Vagina (tissue), 2 donors: ENCODE measurements at places on chromosomes 1 and 21.

- DNase-seq, result peak; percentile 58
These were observed 525.0 kb downstream of the PTPRU start for GRCh38 chr1:29761159-29761928.

- no peak for DNase-seq
These were observed 31.0 kb downstream of the AZIN2 start for GRCh38 chr1:33111965-33112364.

- no peak for DNase-seq
These were observed 59.8 kb upstream of the ATP1B1 start for GRCh38 chr1:169046671-169047070.

DNA sequence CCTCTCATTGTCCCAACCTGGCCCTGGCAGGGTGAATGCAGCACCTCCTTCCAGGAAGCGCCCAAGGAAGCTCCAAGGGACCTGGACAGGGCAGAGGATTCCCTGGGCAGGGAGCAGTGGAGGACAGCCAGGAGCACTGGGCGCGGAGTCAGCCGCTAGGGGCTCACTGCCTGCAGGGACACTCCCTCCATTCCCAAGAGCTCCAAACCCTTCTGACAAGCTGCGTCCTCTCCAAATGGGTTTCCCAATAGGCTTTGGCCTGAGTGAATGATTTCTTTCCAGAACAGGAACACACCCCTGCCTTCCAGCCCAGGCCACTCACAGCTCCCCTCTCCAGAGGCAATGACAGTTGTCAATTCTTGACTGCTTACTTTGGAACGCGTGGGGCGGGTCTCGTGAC, 128.5 kb upstream of the EDN2 start:
- DNase-seq, result peak; percentile 85

DNA sequence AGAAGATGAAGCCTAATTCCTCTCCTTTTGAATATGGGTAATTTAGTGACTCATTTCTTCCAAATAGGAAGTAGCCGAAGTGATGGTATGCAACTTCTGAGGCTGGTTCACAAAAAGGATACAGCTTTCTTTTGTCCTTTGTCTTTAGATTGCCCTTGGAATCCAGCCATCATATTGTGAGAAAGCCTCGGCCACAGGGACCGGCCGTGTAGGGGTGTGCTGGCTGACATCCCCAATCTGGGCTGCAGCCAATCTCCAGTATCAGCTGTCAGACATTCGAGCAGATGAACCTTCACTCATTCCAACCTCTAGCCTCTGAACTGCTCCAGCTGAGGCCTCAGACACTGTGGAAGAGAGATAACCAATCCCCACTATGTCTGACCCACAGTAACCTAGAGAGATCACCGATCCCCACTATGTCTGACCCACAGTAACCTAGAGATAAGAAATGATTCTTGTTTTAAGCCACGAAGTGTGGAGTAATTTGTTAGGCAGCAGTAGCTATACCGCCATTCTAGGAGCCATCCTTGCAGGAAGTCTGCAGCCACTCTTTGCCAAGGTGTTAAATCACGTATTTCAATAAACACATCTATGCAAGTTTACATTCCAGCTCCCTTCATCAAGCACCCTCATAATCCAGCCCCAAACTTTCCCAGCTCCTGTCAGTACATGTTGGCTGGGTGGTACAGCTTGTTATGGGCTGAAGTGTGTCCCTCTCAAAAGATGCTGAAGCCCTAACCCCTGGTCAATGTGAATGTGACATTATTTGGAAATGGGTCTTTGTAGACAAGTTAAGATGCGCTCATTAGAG, 2.9 kb upstream of the DIP2A start:
- no peak for DNase-seq

- no peak for DNase-seq
These were observed 7.3 kb downstream of the KIAA2013 start for GRCh38 chr1:11918799-11919519.

DNA sequence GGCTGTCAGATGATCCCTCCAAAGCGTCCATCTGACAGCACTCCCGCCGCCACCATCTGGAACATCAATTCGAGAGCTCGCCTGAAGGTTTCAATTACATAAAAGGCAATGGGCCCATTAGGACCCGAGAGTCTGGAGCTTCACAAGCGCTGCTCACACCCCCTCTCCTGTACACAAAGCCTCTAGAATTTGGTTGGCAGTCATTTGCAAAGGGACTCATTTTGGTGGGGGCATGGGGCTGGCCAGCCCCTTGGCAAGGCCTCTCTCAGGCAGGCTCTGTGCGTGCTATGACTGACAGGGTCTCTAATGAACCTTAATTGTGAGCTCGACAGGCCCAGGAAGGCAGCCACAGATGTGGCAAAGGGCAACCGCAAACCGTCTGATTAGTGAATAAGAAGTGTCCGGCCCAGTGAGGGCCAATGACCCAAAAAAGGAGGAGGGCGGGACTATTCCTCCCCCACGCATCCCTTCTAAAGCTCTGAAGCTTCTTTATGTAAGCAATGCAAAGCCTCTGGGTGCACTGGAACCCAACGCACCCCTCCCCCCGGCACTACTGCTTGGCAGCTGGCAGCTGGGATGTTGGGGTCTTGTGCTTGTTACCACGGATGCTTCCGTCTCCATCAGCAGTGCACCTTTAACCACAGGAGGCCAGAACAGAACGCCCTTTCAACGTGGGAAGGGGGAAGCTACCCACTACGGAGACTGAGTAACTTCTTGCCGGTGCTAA, 79.4 kb downstream of the CAPZB start:
- no peak for DNase-seq

DNA sequence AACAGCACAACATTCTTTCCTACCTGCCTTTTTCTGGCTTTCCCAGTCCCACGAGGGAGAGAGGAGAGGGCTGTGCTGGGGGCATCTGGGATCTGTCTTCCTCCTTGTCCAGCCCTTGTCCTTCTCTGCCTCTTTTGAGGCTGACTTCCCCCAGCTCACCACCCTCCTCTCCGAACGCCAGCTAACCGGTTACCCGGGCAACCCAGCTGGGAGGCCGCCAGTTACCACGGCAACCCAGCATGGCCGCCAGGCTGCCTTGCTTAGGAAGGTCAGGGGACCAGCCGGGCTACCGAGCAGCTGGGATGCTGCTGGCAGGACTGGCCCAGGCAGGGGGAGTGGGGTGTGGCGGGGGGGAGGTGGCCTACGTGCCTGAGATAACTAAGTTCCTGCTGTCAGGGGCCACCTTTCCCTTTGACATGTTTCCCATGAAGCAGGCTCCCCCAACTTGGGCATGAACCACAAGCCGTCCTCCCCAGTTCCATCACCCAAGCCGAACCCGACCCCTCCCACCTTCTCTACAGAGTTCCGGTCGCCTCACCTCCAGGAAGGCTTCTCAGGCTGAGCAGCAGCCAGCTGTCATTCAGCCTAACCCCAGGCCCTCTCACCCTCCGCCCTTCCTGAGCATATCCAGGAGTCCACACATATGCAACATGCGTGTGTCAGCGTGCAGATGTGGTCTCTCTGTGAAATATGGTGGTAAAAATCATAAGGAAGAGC, 8.7 kb downstream of the PLEKHA6 start:
- no peak for DNase-seq

GRCh38 chr1:65681096-65681495, 111.6 kb upstream of the PDE4B start:
- DNase-seq, result no peak

DNA sequence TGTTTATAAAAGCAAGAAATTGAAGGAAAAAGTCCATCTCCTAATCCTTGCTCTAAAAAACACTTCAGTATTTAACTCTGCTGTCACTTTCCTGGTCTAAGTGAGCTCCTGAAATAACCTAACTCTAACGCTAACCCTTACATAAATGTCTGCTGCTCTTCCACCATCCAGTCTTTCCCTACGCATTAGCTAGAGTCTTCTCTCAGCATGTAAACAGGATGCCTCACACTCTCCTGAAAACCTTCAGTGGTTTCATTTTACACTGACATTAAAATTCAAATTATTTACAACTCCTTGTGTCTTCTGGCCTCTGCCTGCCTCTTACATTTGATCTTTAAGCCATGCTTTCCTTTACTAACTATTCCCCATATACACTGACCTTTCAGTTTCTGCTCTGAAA, 697.6 kb upstream of the CXADR start:
- DNase-seq, result no peak

DNA sequence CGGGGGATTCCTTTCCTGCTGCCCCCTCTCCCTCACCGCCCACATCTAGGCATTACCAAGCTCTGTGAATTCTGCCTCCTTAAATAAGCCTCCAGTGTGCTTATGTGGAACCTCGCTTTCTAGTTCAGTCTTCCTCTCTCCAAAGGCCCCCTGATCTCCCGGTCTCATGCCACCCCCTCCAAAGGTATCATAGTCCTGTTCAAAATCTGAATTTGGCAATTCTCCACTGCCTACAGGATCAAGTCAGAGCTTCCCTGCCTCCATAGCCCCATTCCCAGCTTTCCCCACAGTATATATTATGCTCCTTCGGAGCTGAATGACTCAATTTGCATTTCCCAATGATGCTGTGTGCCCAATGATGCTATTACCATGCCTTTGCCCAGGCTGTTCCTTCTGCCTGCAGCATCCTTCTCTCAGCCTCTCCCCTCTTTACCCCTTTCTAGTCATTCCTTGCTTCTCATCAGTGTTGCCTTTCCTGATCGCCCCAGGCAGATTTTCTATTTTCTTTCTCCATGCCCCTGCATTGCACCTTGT, 1.7 kb downstream of the AZIN2 start:
- no peak for DNase-seq

DNA sequence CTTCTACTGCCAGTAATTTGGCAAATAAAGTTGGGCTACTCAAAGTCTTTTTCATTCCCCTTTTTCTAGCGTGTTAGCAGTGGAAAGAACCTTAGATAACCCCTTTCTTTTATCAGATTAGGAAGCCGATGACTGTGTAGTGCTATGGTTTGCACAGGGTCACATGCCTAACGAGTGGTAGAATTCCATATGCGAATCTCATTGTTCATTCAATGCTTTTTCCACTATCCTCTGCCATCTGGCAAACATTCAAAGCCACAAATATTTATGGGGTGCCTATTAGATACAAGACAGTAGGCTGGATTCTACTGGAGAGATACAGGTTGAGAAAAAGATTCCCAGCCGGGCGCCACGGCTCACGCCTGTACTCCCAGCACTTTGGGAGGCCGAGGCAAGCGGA, 14.9 kb upstream of the IER5 start:
- DNase-seq, result no peak

GRCh38 chr21:37348664-37349063, 17.9 kb upstream of the DYRK1A start:
- DNase-seq, result no peak

DNA sequence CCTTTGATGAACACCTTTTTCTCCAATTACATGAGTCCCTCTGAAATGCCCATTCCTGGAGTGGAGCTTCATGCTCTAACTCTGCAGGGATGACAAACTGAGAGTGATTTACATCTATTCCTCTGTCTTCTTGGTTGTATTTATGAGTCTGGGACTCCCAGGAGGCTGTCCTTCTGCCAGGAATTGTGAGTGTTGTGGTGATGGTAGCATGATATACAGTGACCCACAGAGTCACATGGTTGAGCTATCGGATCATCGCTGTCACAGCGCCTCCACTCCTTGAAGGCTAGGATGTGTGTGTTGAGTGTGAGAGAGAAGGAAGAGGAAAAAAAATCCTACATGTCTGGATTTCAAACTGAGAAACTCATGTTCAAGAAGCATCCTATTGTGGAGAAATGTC, 163.4 kb upstream of the CACNA1E start:
- DNase-seq, result no peak

- no peak for DNase-seq
These were observed 653.3 kb downstream of the LTN1 start for GRCh38 chr21:28339403-28339802.

DNA sequence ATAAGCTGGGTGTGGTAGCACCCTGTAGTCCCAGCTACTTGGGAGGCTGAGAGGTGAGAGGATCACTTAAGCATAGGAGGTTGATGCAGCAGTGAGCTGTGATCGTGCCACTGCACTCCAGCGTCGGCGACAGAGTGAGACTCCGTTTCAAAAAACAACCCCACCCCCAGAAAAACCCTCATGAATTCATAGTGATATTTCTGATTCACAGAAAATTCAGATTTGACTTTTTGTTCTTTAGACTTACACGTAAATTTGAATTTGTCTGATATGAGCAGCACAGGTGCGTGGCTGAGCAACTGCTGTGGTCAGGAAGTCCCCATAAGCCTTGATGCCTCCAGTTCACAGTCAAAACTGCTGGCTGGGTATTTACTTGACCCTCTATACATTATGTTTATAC, 10.0 kb upstream of the MORC3 start:
- DNase-seq, result no peak

DNA sequence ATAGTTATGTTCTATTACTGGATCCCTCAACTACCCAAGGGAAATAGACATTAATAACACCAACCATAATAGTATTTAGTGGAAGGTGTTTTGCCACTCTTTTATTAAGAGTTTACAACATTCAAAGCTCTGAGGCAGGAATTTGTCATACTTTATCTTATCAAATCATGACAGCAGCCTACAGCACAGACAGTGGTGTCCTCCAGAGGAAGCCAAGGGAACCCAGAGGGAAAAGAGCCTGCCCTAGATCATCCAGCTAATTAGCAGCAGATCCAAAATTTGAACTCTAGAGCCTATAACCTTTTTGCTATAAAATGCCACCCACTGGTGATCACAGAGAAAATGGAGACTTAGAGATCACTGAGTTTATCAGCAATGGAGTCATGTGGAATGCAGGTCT, 18.2 kb downstream of the VAV3 start:
- no peak for DNase-seq
